Fibroblast of lung (primary cell): ENCODE measurements at places on chromosomes 2 and 18.
A peak's percentile ranks its signal among the peaks of the same experiment; 100 is the strongest.

DNA sequence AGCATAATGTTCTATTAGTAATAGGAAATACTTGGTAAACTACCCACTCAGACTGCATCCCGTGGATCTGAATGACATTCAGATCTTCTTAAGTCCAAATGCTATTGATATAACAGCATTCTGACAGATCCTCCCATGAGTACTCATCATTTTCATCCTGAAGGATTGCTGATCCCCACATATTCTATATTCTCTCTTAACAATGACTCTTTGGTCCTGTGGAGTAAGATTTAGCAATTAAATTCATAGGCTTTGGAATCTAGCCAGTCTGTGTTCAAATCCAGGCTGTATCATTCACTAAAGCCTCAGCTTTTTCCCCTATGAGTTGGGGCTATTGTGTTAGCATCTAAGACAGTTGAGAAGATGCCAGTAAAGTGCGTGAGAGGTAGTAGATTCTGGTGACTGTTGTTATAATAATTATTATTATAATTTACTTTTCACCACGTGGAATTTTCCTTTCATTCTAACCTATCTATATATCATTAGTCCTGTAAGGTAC, 591.3 kb upstream of the SYT4 start:
- DNase-seq: no peak

- DNase-seq: peak; percentile 82
These were observed 85.3 kb downstream of the SPP2 start for GRCh38 chr2:234135750-234136221.

DNA sequence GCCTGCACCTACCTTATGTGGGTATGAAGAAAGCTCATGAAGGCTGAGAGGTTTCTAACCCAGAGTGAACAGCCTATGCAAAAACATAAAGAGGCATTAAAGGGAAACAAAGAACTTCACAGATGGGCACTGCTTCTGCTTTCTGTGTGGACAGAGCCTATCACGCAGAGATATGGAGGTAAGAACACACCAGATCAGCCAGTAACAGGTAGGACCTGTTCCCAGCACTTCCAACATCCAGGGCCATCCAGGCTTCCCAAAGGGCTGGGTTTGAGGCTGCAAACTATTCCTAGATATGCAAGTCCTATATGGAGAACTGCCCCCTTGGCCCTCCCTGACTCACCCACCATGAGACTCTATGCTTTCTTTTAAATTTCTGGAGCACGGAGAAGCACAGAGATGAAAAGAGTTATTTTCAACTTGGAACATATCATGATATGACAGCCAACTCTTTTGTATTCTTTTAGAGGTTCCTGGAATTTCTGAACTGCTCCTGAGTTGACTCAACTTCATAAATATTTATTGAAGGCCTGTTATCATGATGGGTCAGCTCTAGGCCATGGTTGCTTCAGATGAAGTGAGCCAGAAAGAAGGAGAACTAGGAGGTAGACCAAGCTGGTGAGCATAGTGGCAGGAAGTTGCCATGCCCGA, 77.4 kb upstream of the PPP1CB start:
- peak; percentile 44 for DNase-seq

- peak; percentile 64 for DNase-seq
These were observed 14.8 kb upstream of the C2orf66 start for GRCh38 chr2:196823750-196824522.

DNA sequence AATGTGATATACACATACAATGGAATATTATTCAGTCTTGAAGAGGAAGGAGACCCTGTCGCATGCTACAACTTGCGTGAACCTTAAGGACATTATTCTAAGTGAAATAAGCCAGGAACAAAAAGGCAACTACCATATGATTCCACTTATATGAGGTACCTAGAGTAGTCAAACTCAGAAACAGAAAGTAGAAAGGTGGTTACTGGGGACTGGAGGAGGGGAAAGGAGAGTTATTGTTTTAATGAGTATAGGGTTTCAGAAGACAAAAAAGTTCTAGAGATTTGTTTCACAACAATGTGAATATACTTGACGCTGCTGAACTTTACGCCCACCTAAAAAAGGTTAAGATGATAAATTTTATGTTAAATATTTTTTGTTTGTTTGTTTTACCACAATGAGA, 47.0 kb downstream of the CXCR4 start:
- no peak for DNase-seq

GRCh38 chr2:211453311-211453887, 897.0 kb downstream of the CPS1 start:
- no peak for DNase-seq

- DNase-seq: peak; percentile 51
These were observed 42.1 kb downstream of the FARSB start for GRCh38 chr2:222613715-222614331.
